ENCODE measurements at places on chromosomes 4 and X.

DNA sequence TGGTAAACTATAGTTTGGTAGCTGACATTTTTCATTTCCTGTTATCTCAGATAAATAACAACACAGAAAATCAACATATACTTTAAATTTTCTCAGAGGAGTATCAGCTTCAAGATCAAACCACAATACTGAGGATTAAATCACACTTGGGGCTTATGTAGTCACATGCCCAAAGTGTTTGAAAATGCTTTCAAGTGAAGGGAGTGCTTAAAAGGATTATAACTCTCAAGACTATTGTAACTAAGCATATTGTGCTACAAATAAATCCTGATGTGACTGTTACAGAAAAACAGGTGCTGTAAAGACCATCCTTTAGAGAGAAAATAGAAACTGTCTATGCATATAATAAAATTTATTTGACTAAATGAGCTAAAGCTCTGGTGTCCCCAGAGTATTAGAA lies 887.6 kb downstream of the ADGRL3 start:
- DNase-seq: no peak

DNA sequence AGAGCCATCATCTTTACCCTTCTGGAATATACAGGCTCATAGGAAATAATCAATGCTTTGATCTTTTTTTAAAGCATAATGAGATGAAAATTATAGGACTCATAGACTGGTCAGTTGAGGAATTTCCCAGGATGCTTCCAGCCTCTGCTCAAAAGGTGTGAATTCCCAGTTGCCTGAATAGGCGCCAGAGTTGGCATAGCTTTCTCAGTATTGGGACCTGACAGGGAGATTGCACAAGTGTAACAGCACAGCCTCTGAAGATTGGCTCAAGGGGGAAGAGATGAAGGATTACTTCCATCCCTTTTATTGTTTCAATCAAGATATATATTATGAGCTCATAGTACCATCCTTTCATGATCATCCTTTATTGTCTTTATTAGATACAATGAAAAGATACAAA lies 17.9 kb downstream of the TET2 start:
- DNase-seq: no peak

DNA sequence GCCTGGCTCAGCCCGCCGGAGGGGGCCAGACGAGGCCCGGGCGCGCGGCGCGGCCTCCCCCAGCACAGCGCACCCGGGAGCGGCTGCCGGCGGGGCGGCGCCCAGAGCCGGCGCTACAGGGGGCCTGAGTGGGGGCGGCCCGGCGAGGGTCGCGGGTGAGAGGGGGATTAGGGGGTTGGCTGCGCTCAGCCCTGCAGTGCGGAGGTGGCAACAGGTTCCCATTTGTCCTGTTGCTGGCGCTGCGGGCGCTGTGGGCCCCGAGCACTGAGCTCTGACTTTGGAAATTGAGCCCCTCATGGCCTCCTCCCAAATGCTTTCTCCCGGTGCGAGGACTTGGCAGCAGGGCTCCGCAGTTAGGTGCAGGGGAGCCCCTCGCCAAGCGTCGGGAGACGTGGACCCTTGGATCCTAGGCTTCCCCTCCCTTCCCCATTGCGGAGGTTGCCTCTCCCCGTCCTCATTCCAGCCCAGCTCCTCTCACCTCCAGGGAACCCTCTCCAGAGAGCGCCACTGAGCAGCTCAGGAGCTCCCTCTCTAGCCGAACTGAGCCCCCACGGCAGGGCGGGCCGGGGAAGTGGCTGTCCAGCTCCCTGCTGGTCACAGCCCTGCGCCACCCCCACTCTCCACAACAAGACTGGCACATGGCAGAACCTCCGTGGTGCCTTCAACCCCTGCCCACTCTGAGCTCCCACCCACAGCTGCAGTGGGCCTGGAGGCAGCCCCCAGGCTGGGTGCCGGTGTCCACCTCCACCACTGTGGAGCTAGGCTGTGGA lies 2.5 kb upstream of the DUSP9 start:
- DNase-seq: no peak

DNA sequence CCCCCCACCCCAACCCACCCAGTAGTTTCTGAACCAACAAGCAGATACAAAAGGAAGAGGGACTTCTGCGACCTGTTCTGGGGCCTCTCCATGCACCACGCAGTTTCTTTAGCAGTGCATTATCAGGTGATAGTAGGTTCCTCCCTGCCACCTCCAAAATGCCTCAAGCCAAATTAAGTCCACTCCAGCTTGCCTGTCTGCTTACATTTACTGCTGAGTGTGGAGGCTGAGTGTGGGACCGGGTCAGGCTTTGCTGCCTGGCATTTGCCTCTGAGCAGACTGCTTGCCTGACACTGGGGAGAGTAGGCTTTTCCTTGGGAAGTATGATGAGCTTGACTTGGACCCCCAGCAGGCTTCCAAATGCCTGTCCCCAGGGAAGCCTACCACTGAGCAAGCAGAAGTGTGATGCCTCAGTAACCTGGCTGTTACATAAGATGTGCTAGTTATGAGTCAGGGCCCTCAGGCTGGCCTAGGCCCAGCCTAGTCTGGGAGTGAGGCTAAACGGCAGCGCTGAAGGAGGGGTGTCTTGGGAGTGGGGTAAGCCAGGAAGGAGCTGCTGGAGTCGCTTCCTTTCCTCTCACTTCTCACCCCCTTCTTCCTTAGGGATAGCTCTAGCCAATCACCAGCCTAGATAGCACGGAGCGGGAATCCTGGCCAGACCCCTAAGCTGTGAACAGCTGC lies 9.0 kb downstream of the TSC22D3 start:
- no peak for DNase-seq

DNA sequence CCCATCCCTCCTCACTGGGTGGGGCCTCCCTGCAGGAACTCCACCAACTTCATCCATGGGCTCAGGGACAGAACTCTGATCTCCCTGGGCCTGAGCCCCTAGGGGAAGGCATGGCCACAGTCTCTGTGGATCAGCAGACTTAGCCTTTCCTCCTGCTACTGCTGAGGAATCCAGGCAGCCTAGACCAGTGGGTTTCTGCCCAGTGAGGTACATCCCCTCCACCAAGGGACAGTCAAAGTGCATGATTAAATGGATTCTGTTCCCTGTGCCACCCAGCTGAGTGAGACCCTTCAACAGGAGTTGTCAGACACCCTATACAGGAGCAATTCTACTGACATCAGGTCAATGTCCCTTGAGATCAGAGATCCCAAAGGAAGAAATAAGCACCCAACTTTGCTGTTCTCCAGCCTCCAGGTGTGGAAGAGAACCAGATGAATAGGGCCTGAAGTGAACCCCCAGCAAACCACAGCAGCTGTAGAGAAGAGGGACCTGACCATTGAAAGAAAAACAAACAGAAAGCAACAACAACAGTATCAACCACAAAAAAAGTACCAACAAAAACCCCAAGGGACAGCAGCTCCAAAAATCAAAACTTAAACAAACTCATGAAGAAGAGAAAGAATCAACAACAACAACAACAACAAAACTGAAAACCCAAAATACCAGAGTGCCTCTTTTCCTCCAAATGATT lies 84.8 kb downstream of the CHIC1 start:
- DNase-seq: peak; percentile 45

- no peak for DNase-seq
These were observed 16.1 kb downstream of the TNIP3 start for GRCh38 chr4:121148000-121148399.

GRCh38 chr4:26206339-26206738 lies 114.5 kb upstream of the RBPJ start:
- no peak for DNase-seq

- DNase-seq: no peak
These were observed 97.8 kb upstream of the TENM3 start for GRCh38 chr4:182145334-182145905.

- peak; percentile 0 for DNase-seq
These were observed 460.3 kb downstream of the ZIC3 start for GRCh38 chrX:138026211-138026610.

GRCh38 chr4:101198682-101199339 lies 148.5 kb downstream of the PPP3CA start:
- no peak for DNase-seq

DNA sequence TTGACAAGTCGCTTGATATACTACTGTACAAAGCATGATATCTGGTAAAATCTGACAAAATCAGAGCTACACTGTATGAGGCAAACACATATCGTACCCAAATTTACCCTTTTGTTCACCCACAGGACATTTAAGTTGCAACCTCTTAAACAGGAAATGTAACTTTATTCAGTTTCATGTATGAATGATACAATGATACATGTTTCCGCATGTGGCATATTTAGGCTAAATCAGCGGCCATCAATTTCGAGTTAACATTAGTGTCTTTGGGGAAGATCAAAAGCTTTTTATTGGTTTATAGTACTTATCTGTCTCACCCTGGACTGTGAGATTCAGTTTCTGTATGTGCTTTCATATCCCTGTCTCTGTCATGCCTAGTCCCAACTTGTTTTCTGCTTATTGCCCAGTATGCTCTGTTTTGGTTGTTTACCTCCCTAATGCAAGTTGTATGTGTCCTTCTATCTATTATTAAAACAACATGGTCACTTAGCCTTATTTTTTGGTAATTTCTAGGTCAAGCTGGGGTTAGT lies 97.3 kb upstream of the HPRT1 start:
- DNase-seq: peak; percentile 14

- peak; percentile 71 for DNase-seq
These were observed 54.0 kb downstream of the JADE1 start for GRCh38 chr4:128863312-128864075.

DNA sequence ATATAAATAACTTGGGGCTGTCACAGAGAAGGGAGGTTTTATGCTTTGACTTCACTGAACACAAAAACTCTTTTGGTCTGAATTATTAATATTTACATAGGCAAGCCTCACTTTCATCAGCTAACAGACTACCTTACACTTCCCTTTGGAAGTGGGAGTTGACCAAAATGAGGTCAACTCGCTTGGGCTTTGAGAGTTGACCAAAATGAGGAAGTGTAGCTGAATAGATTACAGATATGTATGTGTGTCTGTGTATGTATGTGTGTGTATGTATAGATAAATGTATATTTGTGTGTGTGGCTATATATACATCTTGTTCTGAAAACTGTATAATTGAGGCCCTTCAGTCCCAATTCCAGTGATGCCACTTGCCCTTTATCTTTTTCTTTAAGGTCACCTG lies 113.3 kb upstream of the IL13RA1 start:
- DNase-seq: peak; percentile 7

DNA sequence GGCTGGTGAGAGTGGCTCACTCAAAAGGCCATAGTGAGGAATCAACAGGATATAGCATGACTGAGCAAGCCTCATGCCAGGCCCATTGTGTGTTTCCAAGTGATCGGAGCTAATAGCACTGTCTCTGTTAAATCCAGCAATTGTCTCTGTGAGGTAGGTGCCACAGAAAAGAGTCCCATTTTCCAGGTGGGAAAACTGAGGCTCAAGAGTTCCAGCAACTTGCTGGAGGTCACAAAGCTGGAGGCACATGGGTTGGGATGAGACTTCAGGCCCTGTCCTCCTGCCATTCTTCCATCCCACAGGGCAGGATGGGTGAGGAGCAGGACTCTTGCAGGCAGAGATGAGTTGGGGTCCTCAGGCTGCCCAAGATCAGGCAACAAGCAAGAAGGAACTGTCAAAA lies 1.1 kb upstream of the CYTL1 start:
- DNase-seq: no peak

GRCh38 chr4:125722009-125722408 lies 407.3 kb downstream of the FAT4 start:
- no peak for DNase-seq

Data from GM12865 (cell line).